HL-60 (cell line): ENCODE measurements at places on chromosomes 12 and 14.

DNA sequence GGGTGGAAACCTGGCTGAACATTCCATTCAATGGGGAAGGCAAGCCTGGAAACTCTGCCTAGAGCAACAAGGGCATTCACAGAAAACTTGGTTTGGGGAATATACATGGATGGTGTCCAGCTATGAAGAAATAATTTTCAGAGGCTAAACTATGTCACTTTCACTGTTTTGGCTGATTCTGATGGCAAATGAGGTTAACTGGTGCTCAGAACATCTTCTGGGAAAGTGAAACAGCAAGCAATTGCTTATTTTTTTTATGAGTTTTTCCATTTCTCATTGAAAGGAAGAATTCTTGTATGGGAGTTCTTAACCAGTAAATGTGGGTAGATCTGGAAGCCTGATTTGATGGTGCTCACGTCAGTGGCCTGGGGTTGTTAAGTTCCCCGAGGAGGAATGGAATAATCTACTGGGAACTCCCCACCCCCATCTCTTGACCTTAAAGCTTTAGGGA, 132.8 kb upstream of the BTG1 start:
- DNase-seq, result no peak

DNA sequence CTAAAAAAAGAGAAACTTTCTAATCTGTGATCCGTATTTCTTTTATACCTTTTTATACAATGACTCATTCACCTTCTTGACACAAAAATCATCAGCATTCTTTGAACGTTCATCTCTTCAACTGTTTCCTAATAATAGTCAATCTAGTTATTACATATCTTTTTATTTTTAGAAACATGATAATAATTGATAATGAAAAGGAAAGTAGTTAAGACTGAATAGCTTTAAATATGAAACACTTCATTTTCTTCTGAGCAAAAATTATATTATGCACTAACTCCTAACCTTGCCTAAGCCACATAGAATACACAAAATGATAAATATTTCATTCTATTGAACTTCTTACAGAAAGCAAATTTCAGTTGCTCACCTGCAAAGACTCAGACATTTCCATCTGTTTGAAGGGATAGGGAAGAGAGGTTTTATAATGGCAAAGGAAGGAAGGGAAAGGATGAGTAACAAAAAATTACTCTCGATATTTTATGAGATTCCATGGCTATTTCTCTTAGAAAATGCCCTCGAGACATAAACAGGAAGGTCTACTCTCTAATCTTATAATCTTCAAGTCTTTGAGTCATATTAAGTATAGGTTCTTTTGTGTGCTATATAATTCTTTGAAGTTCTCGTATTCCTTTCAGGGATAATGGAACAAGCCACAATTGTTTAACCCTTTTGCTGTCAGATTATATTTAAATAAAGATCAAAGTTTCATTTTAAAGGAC, 7.5 kb upstream of the KLHL42 start:
- DNase-seq, result no peak

DNA sequence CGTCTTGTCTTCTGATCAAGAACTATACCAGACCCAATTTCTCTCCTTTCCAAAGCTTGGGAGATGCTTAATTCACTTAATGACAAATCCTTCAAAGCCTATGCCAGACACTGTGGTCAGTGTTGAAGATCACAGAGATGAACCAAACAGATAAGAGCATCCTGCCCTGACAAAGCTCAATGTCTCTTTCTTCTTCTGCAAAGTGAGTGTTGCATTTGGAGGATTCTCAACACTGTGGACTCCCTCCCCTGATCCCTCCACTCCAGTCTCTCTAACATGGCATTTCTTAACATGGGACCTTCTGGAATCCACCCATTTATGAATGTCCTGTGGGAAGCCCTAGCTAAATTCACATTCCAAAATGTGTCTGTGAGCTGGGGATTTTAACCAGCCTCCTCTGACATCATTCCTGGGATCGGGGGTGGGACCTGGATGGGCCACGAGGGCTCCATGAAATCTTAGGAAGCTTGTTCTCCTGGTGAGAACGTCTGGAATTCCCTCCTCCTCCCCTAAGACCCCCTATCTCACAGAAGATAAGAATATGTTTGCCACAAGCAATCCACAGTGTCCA, 20.3 kb downstream of the SYNE3 start:
- no peak for DNase-seq

GRCh38 chr14:39861229-39861600, 429.0 kb upstream of the FBXO33 start:
- no peak for DNase-seq

DNA sequence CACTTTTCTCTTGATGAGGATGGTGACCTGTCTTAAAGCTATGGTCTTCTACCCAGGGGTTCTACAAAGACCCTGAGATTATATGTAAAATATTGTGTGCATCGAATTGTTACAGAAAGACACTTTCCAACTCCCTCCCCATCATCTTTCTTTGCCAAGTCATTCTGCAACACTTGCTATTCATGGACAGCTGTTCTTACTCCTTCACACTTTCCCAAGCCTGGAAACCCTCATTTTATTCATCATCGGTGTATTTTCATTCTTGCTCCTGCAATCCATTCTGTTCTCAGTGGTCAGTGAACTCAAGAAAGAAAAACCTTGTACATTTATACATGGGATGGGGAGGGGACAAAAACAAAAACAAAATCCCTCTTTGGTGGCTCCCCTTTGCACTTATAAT, 90.5 kb upstream of the STXBP6 start:
- DNase-seq, result no peak

DNA sequence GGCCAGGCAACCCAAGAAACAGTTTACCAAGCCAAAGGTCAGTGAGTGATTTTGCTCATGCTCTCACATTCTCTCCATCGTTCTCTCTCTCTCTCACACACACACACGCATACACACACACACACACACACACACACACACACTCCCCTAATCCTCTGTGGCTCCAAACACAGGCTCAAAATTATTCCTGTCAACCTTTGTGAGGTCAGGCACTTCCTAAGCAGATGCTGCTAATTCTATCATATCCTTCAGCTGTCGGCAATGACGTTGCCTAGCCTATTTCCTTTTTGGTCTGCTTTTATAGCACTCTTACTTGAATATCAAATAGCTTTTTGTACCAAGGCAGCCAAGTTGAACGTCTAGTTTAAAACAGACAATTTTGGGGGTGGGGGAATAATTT, 98.9 kb upstream of the EGLN3 start:
- DNase-seq, result no peak

DNA sequence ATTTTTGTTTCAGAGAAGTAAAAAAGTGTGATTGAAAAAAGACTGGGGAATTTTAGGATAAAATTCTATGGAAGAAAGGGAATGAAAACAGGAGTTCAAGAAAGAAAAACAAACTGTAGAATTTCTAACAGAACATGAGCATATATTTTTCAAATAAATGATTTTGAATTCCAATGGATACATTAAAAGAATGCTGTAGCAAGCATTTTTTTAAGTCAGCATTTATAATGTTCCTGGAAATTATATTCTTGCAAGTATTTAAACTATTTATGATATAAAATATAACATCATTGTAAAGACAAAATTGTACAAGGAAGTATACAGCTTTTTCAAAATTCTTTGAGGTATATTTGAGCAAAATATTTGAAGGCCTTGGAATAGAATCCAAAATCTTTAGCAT, 450.7 kb downstream of the AEBP2 start:
- no peak for DNase-seq

- DNase-seq, result no peak
Measured at GRCh38 chr12:128204711-128205110, 62.3 kb upstream of the TMEM132C start.

GRCh38 chr12:32257695-32258496, 141.5 kb upstream of the FGD4 start:
- no peak for DNase-seq

DNA sequence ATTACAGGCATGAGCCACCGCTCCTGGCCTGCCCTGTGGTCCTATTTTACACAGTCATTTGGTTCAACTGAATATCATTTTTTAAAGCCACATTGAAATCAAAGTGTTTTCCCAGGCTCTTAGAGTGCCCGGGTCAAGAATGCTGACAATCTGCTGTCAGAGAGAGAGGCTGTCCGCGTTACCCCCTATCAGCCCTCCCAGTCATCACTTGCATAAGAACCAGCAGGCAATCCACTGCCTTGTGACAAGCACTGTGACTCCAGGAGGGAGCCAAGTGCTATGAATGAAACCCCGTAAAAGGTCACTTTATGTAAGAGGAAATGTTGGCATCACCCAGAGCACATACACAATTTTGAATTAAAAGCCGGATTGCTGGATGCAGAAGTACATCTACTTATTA, 13.5 kb downstream of the PHLDA1 start:
- no peak for DNase-seq

DNA sequence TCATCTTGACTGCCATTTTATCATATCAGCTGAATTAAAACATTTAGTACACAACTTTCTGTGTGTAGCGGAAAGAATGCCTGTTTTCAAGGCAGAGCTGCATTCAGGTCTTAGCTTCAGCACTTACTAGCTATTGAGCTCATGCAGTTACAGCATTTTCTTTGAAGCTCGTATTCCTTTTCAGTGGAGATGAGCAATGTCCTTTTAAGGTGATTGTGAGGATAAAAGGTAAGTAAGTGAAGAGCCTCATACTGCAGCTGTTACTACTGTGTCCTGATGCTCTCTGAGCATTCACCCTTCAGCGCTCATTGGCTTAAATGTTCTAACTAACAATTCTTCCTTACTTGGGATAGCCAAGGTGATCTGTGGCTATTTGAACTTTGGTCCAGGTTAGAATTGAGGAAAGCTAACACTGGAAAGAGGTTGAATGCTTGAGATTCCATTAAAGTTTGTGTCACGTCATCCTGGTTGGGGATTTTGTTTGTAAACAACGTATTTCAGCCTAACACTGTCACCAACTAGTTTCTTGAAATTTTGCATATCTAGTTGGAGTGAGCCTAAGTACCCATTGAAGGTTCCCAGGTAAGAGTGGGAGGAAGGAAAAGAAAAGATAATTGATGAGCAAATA, 71.4 kb downstream of the PAPOLA start:
- DNase-seq, result no peak

DNA sequence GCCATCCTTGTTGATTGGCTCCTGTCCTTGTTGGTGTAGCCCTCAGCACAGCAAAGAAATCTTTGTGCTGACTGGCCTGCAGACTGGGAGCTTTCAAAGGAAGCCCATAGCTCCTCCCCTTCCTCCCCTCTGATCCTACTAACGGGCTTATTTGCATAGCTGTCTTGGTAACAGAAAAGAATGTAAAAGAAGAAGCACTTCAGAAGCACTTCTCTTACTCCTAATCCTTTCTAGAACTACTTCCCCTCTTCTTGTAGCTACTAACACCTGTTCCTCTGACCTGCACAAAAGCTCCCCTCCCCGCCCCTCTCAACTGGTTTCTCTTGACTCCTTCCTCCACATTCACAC, 14.3 kb upstream of the RIC8B start:
- DNase-seq, result peak; percentile 73

GRCh38 chr14:61255968-61256367, 25.2 kb downstream of the TMEM30B start:
- DNase-seq, result no peak

GRCh38 chr12:69467366-69467765, 2.8 kb upstream of the FRS2 start:
- no peak for DNase-seq

GRCh38 chr12:76193961-76194360, 109.5 kb upstream of the NAP1L1 start:
- DNase-seq, result no peak

DNA sequence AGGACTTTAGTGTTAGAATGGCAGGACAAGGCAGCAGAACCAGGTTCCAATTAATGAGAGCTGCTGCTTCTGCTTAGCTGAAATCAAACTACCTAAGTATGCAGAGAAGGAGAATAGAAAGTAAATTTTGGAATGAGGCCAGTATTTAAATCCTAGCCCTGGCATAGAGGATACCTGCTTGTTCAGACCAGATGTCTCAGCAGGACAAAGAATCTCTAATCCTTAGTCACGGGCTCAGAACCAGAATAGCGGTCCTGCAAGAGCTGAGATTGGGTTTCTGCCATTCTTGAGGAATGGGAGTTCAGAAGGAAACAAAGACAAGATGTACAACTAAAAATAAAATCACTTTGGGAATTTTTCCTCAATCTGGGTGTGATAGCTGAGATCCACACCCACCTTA, 550.8 kb upstream of the TMEM132C start:
- DNase-seq, result no peak

DNA sequence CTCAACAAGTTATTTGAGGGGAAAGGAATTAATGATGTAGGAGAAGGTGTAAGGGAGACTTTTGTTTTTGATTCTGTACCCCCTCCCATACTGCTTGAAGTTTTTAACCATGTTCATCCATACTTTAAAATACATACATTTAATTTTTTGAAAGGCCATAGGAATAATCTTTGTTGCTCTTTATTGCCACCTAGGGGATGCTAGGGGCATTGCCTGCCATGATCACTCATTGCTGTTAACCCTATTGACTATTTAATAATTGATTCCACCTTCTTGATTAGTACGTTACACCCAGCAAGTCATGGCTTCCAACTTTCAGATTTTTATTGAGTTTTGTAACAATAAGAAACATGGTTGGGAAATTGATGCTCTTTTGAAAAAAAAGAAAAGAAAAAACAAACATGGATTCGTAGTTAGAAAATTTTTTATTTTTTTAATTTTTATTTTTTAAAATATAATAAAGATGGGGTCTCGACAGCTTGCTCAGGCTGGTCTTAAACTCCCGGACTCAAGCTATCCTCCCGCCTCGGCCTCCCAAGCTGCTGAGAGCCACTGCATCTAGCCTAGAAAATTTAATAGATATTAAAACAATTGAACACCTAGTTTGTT, 8.5 kb upstream of the PRKAB1 start:
- no peak for DNase-seq

GRCh38 chr14:61700104-61700886, 5.0 kb downstream of the HIF1A start:
- no peak for DNase-seq

GRCh38 chr12:113407931-113408600, 4.4 kb upstream of the SDS start:
- no peak for DNase-seq

- DNase-seq, result no peak
Measured at GRCh38 chr12:115147916-115148315, 463.9 kb upstream of the TBX3 start.

- no peak for DNase-seq
Measured at GRCh38 chr14:25836636-25837035, 761.2 kb downstream of the NOVA1 start.

- DNase-seq, result peak; percentile 88
Measured at GRCh38 chr12:6943722-6944380, at the start of the genes C12orf57 and RNU7-1. Gene C12orf57 (plus strand): TSS chr12:6944022. CDS start chr12:6944122, 100 bp downstream. Gene RNU7-1 (plus strand): TSS chr12:6943816.
